ENCODE measurements at places on chromosomes 2 and 18. TPM values are rescaled to one million over a fixed set of nuclear protein-coding genes. Genes with fewer than 3 reads are reported as not detected.

- H3K36me3 ChIP-seq = no peaks in the 10 kb centered on the region
- no peak for DNase-seq
- peaks cover 24% of the 10 kb centered on the region for H3K27me3 ChIP-seq
Measured at GRCh38 chr2:235066490-235066889, 114.7 kb downstream of the SH3BP4 start.

- H3K27ac ChIP-seq = no peak overlapping the region
- no peaks in the 10 kb centered on the region for H3K27me3 ChIP-seq
- peaks cover 2% of the 10 kb centered on the region for H3K36me3 ChIP-seq
- H3K4me1 ChIP-seq = no peaks in the 10 kb centered on the region
- DNase-seq = no peak
- H3K4me3 ChIP-seq = no peak overlapping the region
Measured at GRCh38 chr2:228615496-228615895, 434.0 kb upstream of the SPHKAP start.

Gene ERICH2
- 0.58 TPM for total RNA-seq

DNA sequence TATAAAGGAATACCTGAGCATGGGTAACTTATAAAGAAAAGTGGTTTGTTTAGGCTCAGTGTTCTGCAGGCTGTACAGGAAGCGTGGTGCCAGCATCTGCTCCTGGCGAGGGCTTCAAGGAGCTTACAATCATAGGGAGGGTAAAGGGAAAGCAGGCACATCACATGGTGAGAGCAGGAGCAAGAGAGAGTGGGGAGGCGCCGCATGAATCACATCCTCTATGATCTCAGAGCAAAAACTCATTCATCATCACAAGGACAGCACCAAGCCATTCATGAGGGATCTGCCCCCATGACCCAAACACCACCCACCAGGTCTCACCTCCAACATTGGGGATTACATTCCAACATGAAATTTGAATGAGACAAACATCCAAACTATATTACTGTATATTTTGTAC lies 32.5 kb downstream of the R3HDM1 start:
- no peaks in the 10 kb centered on the region for H3K27me3 ChIP-seq
- peak; percentile 2 for DNase-seq

DNA sequence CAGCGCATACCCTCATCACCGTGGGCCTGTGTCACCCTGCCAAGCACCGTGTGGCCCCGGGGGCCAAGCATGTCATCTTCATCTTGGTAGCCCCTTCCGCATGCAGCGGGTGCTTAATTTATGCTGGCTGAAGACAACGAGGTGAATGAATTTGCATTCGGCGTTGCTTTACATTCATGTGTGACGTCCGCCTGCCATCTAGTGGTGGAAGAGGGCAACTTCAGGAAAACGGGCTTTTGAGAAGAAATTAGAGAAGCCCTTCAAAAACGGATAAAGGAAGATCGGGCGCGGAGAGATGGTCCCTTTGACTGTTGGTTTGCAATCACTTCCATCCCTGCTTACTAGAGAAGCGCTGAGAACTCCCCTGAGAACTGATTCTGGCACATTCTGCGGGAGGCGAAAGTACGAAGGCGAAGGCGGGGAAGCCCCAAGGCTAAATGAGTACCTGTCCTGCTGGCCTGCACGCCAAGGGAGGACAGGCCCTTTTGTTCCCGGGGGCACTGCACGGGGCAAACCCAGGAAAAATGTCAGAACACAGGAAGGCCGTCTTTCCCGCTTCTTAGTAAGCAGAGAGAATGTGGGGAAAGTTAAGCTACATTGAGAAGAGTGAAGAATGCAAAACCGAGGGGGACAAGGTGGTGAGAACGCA lies 145.9 kb downstream of the ZNF516 start:
- peaks cover 10% of the 10 kb centered on the region for H3K4me1 ChIP-seq
- peak; percentile 68 for DNase-seq
- H3K27me3 ChIP-seq = peaks cover 10% of the 10 kb centered on the region
- peak overlapping the region; percentile 73 for H3K4me3 ChIP-seq
- H3K27ac ChIP-seq = peak overlapping the region; percentile 87
- H3K36me3 ChIP-seq = peaks cover 8% of the 10 kb centered on the region

DNA sequence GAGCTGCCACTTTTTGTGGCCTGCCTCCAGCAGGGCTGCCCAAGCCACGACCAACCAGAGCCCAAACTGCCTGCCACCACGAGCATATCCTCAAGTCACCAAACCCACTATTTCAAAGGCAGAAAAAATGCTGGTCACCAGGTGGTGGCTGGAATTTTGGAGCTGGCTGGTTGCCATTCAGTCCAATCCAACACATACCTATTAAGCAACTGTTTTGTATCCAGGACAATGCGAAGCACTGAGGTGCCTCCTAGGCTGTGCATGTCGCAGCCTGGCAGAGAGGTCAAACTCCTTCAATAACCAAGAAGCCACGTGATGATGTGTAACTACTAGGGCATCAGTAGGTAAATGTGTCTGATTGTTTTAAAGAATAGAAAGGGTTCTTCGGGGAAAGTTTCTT lies 108.3 kb upstream of the PPP1CB start:
- H3K27me3 ChIP-seq = no peaks in the 10 kb centered on the region
- H3K36me3 ChIP-seq = no peaks in the 10 kb centered on the region
- H3K27ac ChIP-seq = no peak overlapping the region
- H3K4me1 ChIP-seq = peaks cover 20% of the 10 kb centered on the region
- H3K4me3 ChIP-seq = no peak overlapping the region

DNA sequence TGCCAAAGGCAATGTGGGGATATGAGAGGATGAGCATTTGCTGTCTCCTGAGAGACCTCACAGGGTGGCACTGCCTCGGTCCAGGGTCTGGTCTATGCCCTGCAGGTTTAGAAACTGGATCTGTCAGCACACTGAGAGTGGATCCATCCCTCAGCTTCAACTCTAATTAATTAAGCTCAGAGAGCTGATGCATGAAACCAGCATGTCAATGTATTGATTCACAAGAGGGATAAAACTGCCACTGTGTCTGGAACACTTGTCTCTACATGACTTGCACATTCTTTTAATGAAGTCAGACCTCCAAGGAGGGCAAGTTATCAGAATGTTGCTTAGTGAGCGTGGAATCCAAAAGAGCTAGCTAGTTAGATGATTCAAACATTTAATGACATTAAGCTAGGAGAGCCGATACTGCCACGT lies 22.5 kb upstream of the POLE4 start:
- no peaks in the 10 kb centered on the region for H3K4me1 ChIP-seq
- DNase-seq = no peak
- peaks cover 2% of the 10 kb centered on the region for H3K36me3 ChIP-seq
- H3K4me3 ChIP-seq = no peak overlapping the region
- no peaks in the 10 kb centered on the region for H3K27me3 ChIP-seq

Gene FOXD4L1
- 0.12 TPM for total RNA-seq

- peaks cover 16% of the 10 kb centered on the region for H3K4me1 ChIP-seq
- peak within 1 kb of the TSS; percentile 91 for H3K4me3 ChIP-seq
- no peak within 1 kb of the TSS for H3K27ac ChIP-seq
Measured at GRCh38 chr2:111897924-111898702, at the start of gene MERTK. MERTK (plus strand) TSS chr2:111898607; CDS start chr2:111898736, 129 bp downstream.

DNA sequence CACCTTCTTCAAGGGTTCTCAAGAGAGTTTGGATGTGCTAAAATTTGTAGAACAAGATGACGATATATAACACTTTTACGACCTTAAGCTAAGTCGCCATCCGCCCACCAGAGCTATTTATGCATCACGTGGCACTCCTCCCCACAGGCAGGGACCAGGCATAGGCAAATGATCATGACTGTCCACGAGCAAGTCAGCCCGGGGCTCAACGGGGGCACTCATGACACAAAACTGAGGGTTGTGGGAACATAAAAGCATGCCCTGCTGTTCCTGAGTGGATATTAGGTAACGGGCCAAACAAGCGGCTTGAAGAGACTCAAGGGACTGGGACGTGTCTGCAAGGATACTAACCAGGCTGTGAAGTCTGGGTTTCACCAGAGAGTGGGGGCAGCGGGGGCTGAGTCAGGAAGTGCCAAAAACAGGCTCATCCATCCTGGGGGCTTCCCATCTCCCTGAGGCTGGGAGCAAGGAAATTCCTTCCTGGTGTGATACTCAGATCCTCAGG lies 58.1 kb downstream of the FAM178B start:
- no peak overlapping the region for H3K27ac ChIP-seq
- H3K36me3 ChIP-seq = no peaks in the 10 kb centered on the region
- no peak for DNase-seq
- H3K4me3 ChIP-seq = no peak overlapping the region

GRCh38 chr2:36294316-36294721 lies 61.3 kb upstream of the CRIM1 start:
- no peak overlapping the region for H3K4me3 ChIP-seq
- peaks cover 7% of the 10 kb centered on the region for H3K27me3 ChIP-seq
- H3K36me3 ChIP-seq = no peaks in the 10 kb centered on the region

GRCh38 chr2:178193823-178194599 lies at the start of gene OSBPL6:
OSBPL6 (plus strand) TSS chr2:178194512; CDS start chr2:178306185, 111,673 bp downstream.
- no peaks in the 10 kb centered on the region for H3K36me3 ChIP-seq
- H3K4me3 ChIP-seq = peak within 1 kb of the TSS; percentile 89
- peak; percentile 82 for DNase-seq
- peaks cover 45% of the 10 kb centered on the region for H3K27me3 ChIP-seq

Gene MC4R
- total RNA-seq = not detected

GRCh38 chr2:161250864-161251436 lies 57.3 kb upstream of the PSMD14 start:
- no peak for DNase-seq
- H3K4me3 ChIP-seq = no peak overlapping the region
- peaks cover 15% of the 10 kb centered on the region for H3K4me1 ChIP-seq

Gene EMILIN1
- total RNA-seq = 0.36 TPM

- H3K4me3 ChIP-seq = peak overlapping the region; percentile 62
- H3K27ac ChIP-seq = no peak overlapping the region
- H3K36me3 ChIP-seq = no peaks in the 10 kb centered on the region
- peaks cover 29% of the 10 kb centered on the region for H3K4me1 ChIP-seq
Measured at GRCh38 chr2:15941871-15942710, 1.7 kb downstream of the MYCN start.

DNA sequence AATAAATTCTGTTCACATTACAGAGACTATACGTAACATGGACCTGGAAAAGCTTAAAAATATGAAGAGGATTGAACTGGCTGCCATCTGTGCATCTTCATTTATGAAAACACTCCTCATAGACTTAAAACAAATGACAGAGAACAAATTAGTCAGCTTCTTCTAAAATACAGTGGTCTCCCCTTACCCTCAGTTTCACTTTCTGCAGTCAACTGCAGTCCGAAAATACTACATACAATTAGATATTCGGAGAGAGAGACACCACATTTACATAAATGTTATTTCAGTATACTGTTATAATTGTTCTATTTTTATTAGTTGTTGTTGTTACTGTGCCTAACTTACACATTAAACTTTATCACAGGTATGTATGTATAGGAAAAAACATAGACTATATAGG lies 6.5 kb downstream of the RNF103 start:
- peaks cover 37% of the 10 kb centered on the region for H3K4me1 ChIP-seq
- H3K27ac ChIP-seq = peak overlapping the region; percentile 60
- no peak for DNase-seq
- no peaks in the 10 kb centered on the region for H3K27me3 ChIP-seq
- peaks cover 5% of the 10 kb centered on the region for H3K36me3 ChIP-seq

DNA sequence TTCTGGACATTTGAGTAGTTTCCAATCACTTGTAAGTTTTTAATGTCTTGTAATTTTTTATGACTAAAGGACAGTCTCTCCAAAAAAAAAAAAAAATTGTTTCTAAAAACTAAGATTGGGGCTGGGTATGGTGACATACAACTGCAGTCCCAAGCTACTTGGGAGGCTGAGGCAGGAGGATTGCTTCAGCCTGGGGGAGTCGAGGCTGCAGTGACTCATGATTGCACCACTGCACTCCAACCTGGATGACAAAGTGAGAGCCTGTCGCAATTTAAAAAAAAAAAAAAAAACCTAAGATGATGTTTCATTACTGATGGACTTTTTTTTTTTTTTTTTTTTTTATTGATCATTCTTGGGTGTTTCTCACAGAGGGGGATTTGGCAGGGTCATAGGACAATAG lies 34.4 kb upstream of the PKDCC start:
- H3K27me3 ChIP-seq = no peaks in the 10 kb centered on the region
- peaks cover 15% of the 10 kb centered on the region for H3K4me1 ChIP-seq
- peaks cover 1% of the 10 kb centered on the region for H3K36me3 ChIP-seq

Gene MARS2
- 10.6 TPM for total RNA-seq

Gene KLHL29
- 2.5 TPM for total RNA-seq

DNA sequence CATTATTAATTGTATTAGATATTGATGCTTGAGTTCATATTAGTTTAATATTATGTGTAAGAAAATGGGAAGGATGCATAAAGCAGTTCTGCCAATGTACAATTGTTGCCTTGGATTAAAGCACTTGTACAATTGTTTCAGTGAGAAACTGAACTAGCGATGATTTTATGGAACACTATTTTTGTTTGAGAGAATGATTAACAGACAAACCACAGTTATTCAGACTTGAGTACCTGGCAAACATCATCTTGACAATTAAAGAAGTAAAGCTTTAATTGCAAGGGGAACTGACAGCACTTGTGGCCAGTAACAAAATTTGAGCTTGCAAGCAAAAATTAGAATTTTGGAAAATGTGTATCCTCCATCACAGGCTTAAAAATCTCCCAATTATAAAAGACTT lies 214.3 kb downstream of the RIT2 start:
- no peaks in the 10 kb centered on the region for H3K4me1 ChIP-seq
- H3K36me3 ChIP-seq = no peaks in the 10 kb centered on the region
- no peak for DNase-seq
- no peaks in the 10 kb centered on the region for H3K27me3 ChIP-seq
